Amygdala (tissue), 56 donors: ENCODE measurements at places on chromosomes 5 and 9.

- no peak for DNase-seq
These were observed 23.6 kb upstream of the KCNIP1 start for GRCh38 chr5:170480260-170480659.

GRCh38 chr9:27990524-27990923 is 417.2 kb upstream of the C9orf72 start:
- DNase-seq = no peak

GRCh38 chr5:177470759-177471536 is 2.5 kb downstream of the DBN1 start:
- DNase-seq = no peak

- DNase-seq = no peak
These were observed 10.6 kb downstream of the ACSL6 start for GRCh38 chr5:132000677-132001453.

- DNase-seq = no peak
These were observed 428.1 kb downstream of the EFNA5 start for GRCh38 chr5:107242411-107243219.

- no peak for DNase-seq
These were observed 11.6 kb upstream of the RNU6ATAC start for GRCh38 chr9:134175808-134176598.

DNA sequence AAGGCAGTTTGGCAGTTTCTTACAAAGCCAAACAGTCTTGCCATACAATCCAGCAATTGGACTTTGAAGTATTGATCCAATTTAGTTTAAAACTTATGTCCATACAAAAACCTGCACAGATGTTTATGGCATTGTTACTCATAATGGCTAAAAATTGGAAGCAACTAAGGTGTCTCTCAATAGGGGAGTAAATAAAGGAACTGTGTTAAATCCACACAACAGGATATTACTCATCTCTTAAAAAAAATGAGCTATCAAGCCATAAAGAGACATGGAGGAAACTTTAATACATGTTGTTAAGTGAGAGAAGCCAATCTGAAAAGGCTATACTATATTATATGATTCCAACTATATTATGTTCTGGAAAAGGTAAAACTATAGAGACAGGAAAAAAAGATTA is 313.6 kb upstream of the CD180 start:
- DNase-seq = no peak

GRCh38 chr9:37575511-37575914 is 667 bp downstream of the FBXO10 start:
- no peak for DNase-seq

GRCh38 chr5:33933723-33934169 is 2.4 kb upstream of the RXFP3 start:
- no peak for DNase-seq

GRCh38 chr9:92429836-92430235 is 5.6 kb upstream of the OMD start:
- DNase-seq = no peak

DNA sequence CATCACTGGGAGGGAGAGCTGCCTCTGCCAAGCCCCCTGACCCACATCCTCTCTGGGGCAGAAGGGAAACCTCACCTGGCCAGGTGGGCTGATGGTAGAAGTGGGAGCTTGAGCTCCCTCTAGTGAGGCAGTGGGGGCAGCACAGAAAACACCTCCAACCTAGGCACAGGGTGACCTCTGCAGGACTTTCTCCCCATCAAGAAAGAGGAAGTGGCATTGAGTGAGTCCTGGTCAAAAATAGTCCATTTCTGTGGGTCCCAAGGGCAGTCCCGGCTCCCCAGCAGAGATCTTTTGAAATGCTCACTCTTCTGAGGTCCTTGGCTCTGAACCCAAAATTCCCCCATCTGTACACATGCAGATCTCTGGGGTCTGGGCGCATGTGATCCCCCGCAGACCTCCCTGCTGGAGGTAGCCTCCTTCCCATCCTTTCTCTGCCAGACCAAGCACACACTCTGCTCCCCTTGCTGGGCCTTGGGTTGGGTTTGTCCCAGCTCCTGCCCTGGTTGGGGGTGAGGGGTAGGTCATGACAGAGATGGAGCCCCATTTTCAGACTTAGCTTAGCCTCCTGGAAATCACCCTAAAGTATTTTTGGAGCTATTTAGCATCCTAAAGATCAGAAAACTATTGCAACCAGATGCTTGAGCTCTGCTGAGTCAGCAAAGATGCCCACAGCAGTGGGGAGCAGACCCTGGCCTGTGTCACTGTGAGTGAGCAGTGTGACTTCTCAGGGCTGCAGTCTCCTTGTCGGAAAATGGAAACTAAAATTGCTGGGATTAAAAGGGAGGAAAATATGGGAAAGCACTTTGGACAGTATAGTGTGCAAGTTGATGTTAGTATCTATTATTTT is 41.6 kb upstream of the LCP2 start:
- DNase-seq = no peak

DNA sequence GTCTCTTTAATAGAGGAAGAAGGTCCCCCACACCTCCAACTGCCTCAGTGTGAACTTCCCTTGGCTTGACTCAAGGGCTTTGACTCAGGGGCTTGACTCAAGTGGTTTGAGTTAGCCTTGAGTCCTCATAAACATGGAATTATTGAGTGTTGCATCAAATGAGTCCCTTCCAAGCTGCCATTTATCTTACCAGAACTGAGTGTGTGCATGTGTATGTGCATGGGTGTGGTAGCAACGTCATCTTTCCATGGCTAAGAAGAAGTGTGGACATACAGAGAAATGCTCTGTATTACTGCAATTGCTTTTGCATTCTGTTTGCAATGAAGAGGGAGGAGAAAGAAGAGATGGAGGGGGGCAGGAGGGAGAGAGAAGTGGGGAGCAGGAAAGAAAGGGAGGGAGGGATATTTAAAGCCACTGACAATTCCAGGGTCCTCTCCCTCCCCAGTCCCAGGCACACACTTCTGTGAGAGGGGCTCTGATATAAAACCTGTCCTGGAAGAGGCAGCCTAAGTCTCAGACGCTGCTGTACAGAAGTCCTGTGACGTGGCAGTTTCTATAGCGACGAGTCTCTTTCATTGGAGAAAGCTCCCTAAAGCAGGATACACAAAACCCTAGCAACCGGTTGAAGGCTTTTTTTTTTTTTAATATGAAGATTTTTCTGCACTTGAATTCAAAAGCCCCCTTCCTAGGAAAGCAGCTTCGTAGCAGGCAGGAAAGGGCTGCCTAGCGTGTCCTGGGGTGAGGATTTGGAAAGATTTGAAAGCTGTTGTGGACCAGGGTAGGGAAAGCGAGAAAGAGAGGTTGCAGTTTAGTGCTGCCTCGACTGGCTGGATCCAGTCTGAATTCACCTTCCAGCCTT is 93.3 kb upstream of the MAP1B start:
- DNase-seq = peak; percentile 11

GRCh38 chr5:4191703-4192102 is 596.1 kb downstream of the IRX1 start:
- no peak for DNase-seq

- DNase-seq = no peak
These were observed 30.4 kb downstream of the TNFSF8 start for GRCh38 chr9:114899995-114900394.

DNA sequence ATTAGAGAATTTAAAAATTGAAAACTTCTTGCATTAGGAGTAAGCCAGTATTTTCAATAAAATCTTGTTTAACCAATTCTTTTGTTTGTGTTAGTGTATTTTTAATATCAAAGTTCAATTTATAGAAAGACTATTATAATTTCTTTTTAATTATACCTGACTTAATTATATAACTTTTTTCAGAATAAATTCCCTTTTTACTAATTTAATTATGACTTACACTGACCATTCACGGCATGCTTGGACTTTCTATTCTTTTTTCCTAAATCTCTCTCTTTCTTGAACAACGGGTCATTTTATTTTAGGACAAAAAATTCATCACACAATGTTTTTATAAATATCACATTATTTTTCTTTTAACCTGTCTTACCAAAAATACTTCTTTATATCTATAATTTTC is 555.3 kb upstream of the PTGER4 start:
- DNase-seq = no peak

- no peak for DNase-seq
These were observed 1.3 kb downstream of the CCNI2 start for GRCh38 chr5:132748522-132749000.

DNA sequence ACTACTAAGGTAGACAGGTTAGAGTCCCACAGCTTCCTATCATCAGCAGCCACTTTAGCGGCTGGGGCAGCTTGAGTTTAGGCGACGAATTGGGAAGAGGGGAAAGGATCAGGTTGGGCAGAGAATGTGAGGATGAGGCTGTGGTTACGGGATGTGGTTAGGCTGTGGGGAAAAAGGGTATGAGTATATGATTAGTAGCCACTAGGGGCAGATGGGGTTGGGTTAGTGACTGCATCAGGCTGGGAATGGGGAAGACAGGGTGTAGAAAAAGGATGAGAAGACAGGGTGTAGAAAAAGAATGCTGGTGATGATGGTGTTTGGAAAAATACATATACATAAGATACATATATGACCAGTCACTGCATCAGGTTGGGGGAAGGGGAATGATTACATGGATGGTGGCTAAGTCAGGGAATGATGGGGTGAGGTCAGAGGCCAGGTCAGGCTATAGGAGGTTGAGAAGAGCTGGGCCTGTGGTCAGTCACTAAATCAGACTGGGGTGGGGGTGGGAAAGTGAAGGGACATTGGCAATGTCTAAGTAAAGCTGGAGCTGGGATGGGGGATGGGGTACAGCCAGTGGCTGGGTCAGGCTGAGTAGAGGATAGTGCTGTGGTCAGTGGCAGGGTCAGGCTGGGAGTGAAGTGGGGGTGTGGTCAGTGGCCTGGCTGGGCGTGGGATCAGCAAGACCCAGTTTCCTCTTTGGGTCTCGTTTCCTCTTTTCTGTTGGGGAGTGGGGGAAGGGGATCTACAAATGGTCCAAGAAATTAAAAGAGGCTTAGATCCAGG is 2.1 kb downstream of the TLN1 start:
- DNase-seq = no peak

DNA sequence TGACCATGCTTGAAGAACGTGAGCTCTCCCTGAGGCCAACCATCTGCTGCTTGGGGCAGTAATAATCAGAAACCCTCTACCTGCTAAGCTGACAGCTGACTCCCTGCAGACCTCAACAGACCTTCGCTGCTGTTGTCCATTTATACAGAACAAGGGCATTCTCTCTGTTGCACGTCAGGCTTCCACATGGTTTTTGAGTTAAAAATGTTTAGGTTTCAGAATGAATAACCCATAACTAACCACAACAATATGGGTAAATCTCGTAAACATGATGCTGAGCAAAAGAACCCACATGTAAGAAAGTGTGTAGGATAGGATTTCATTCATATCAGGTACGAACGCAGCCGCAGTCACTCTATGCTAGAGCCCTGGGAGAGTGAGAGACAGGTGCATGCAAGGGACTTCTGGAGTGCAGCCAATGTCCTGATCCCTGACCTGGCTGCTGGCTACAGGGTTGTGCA is 348.5 kb downstream of the MED10 start:
- no peak for DNase-seq

GRCh38 chr5:39765366-39765765 is 340.6 kb upstream of the DAB2 start:
- DNase-seq = no peak

DNA sequence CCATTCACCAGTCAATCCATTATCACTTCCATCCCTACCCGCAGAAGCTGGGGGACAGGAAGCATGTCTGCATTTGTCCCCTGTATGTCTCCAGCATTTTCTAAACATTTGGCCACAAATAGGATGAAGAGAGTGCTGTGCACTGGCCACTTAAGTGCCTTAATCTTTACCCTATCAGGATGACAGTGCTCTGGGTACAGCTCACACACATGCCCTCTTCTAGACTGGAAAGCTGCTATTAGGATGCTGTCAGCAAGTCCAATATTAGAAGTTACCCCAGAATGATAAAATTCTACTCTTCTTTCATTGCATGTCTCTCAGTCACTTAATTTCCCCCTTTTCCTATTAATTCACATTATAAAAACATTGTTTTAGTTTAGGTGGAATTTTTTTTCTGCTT is 168.4 kb downstream of the RASEF start:
- DNase-seq = no peak

- DNase-seq = no peak
These were observed 18.3 kb downstream of the LIFR start for GRCh38 chr5:38538161-38538560.

GRCh38 chr5:140571105-140571504 is 6.5 kb downstream of the SLC35A4 start:
- DNase-seq = no peak

- no peak for DNase-seq
These were observed 179.2 kb downstream of the MACROH2A1 start for GRCh38 chr5:135219868-135220267.

DNA sequence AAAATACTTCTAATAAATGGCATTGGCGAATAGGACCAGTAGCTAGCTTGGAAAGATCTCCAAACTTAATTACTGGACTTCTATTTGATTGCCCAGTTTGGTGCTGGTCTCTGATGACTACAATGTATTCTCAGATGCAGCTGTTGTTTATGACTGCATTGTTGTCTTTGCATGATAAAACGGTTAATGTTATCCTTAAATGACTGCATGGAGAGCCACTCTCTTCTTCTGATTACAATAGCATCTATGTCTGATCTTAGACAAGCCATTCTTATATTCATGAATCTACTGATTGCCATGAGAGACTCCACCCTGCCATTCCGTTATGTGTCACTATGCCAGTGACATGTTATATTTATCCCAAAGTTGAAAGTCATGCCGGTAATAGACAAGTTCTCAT is 42.9 kb upstream of the ERBIN start:
- DNase-seq = no peak

GRCh38 chr9:104300124-104300523 is 203.9 kb upstream of the OR13F1 start:
- no peak for DNase-seq

DNA sequence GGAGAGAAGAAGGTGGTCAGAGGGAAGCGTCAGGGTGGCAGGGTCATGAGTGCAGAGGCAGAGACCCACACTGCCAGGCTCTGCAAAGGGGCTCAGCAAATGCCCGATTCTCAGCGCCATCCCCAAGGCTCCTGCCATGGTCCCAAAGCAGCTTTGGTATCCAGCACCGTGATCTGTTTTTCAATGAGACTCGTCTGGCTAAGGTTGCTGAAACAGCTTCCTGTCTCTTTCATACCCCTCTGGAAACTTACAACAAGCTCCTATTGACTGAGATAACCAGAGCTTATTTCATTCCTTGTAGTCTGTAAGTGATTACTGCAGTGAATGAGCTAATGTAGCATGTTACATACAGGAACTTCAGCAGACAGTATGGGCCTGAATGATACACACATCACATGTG is 568.6 kb upstream of the DAP start:
- DNase-seq = no peak

DNA sequence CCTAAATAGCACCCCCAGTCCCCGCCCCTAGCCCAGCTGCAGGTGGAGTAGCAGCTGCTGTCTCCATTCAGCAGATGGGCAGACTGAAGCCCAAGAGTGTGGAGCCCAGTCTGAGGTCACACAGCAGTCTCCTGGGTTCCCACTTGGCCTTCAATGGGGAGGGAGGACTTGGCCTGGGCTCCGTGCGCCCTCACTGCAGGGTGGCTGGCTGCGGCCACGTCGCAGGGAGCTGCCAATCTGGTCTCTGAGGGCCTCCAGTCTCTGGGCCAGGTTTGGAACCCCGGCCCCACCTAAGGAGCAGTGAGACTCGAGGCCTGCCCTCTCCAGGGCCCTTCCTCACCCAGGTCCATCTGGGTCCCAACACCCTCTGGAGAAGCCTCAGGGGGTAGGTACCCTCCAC is 7.4 kb downstream of the KIF12 start:
- no peak for DNase-seq

GRCh38 chr5:142280066-142281007 is 44.5 kb downstream of the SPRY4 start:
- no peak for DNase-seq

GRCh38 chr9:86287013-86287412 is 4.7 kb upstream of the ISCA1 start:
- DNase-seq = no peak
